Renal pelvis (tissue), 12 donors: ENCODE measurements at places on chromosomes 7 and 10. TPM values are rescaled to one million over a fixed set of nuclear protein-coding genes. Genes with fewer than 3 reads are reported as not detected.

SLC35B4 gene
- polyA plus RNA-seq, result 34.1 TPM

TMEM229A gene
- polyA plus RNA-seq, result not detected

GRCh38 chr7:128878226-128879105 lies 15.8 kb downstream of the ATP6V1F start:
- DNase-seq, result no peak

TNS3 gene
- 92.4 TPM for polyA plus RNA-seq

DNA sequence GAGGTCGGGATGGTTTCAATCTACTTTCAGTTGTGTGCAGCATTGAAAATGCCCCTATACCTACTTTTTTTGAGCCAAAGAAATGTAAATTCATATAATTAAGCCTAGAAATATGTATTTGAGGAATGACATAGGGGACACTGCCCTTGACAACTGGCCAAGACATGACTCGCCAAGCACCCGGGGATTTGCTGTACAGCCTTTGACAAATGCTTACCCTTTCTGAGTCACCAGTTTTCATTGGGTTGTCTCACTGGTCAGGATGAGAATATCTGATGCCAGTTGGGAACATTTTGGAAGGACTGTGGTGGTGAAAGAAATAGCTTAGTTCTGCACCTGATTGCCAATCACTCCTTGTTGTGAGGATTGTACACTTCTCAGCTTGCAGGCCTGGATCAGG lies 166.8 kb upstream of the HABP2 start:
- DNase-seq, result no peak

DNA sequence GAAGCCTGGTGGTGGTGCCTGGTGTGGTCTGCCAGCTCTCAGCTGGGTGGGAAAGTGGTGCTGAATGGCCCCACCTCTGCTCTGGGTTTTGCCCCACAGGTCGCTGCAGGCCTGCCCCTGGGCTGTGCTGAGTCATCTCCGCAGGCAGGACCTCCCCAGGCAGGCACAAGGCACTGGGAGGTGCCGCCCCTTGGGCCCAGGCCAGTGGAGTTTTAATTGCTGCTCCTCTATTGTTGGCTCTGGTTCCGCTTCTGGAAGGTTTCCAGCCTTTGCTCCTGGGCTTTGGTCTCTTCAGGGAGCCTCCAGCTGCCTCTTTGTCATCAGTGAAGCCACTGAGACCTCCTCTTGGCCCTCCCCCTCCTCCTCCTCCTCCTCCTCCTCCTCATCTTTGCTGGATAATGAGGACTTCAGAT lies 180.3 kb upstream of the GRB10 start:
- no peak for DNase-seq

GRCh38 chr10:7445474-7446185 lies 34.8 kb upstream of the SFMBT2 start:
- no peak for DNase-seq

DNA sequence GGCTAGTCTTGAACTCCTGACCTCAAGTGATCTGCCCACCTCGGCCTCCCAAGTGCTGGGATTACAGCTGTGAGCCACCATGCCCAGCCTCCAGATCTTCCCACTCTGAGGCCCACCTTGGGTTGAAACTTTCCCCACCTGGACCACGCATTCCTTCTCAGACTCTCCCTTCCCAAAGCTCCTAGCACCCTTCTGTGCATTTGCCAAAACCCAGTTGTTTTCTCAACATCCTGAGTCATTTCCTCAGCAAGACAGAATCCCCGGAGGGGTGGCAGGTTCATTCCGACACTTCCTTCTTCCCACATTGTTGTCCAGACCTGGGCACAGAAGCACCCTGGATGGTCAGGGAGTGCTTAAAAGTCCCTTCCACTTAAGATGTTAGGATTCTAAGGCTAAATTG lies 28.9 kb downstream of the BAG3 start:
- DNase-seq, result no peak

- no peak for DNase-seq
Observed at GRCh38 chr7:137484326-137484725, 140.8 kb upstream of the PTN start.

GRCh38 chr7:2072042-2072441 lies 160.7 kb downstream of the MAD1L1 start:
- DNase-seq, result no peak
